NCI-H1436 treated with DMSO at 0.1 percent for 48 hours (cell line): ENCODE measurements at places on chromosomes 1 and 21.

DNA sequence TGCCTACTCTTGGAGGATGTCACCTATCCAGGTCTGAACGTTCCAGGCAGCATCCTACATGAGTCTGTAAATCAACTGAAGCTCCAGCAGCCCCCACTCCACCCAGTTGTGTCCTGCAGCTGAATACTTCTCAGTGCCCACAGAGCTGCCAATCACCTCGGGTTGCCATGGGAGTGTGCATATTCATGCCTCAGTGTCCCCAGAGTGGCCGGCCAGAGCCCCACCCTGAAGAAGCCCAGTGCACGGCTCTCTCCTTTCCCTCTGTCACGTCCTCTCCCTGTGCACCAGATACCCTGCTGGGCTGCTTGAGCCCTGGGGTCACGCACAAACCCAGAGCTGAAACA, 16.1 kb upstream of the GSTM4 start:
- DNase-seq: no peak

DNA sequence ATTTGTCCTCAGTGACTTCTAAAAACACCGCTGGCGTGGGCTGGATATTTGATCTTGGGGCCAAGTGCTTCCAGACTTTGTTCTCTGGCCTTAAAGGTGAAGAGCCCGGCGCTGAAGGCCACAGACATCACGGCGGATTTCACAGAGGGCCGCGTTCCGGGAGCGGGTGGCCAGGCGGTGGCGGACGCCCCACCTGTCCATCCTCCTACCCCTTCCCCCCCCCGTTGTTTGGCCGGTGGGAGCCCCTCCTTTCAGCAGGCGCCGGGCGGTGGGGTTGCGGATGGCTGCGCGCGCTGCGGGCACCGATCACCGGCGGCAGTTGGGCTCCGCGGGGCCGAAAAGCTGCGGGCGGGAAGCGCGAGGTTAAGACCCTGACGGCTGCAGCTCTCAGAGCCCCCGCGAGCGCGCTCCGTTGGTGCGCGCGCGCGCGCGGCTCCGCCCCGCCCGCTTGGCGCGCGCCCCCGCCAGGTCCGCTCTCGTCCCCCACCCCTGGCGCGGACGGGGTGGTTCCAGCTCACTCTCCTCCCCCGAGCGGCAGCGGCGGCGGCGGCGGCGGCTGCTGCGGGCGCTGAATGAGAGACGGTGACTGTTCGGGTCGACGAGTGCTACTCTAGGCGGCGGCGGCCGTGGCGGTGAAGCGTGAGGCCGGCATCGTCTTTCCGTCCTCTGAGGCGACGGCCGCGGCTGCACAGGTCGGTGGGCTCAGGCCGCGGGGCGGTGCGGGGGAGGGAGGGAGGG, at the start of gene RALGPS2:
RALGPS2 (plus strand) TSS at position 517 of the 738 bp plus-strand sequence. CDS start 51,521 bp downstream, outside the sequence.
- DNase-seq: peak; percentile 47

DNA sequence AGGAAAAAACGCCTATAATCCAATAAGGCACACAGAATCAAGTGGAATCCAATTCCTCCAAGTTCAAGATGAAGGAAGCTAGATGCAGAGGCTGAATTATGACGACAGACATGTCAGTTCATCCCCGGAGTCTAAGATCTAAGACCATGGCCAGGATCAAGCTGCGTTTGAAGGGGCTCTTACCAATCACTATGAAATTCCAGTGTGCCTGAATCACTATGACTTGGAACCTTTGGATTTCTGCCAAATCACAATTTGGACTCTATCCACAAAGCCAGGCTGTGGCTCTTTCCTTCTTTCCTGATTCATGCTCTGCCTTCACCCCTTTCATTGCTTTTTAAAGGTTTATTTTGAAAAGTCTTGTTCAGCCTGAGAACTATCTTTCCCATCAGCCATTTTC, 17.1 kb downstream of the OLIG2 start:
- DNase-seq: no peak

GRCh38 chr1:160330119-160330518, 12.9 kb downstream of the COPA start:
- DNase-seq: no peak
